Progenitor cell of endocrine pancreas (in vitro differentiated cells): ENCODE measurements at places on chromosomes 12 and 14. TPM values are rescaled to one million over a fixed set of nuclear protein-coding genes. Genes with fewer than 3 reads are reported as not detected.

- DNase-seq, result no peak
Observed at GRCh38 chr12:41944216-41944615, 200.5 kb downstream of the GXYLT1 start.

DNA sequence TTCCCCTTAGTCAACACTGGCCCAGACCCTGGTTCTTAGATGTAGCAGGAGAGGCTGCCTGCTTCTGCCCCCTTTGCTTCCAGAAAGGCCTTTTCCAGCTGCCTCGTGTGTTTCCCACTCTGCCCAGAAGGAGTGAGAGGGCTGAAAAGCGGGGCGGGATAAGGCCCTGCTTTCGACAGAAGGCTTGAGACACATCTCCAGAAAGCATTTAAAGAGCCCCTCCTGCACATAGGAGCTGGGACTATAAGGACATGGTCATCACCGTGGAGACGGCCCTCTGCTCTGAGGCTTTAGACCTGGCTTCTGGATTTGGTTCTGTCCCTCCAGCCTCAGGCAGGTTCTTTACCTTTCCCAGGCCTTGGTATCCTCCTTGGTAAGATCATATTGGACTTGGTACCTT, 11.9 kb downstream of the CALM1 start:
- no peak for DNase-seq

TTLL5 gene
- total RNA-seq, result 51.9 and 56.2 TPM in 2 replicates

DNA sequence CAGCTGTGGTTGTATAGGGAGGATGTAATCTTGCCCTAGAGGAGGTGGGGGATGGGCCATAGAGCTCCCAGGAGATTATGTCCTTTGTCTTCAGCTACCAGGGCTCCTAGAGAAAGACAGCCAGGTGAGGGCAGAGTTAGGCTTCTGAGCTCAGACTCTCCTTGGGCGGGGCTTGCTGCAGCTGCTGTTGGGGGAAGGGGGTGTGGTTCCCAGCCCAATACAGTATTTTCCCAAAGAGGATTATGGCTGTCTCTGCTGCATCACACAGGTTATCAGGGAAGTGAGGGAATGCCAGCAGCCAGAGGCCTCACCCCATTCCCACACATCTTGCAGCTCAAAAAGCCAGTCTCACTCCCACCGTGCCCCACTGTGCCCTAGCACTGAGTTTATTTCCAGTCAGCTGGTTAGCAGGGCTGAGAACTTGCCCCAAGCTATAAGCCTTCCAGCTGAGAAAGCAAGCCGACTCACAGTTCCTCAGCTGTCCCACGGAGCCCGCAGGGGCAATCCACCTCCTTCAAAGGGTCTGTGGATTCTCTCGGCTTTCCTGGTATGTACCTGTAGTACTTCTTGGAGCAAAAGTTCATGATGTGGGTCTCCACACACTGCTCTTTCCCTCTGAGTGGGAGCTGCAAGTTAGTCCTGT, 217.3 kb upstream of the CPNE8 start:
- no peak for DNase-seq

DNA sequence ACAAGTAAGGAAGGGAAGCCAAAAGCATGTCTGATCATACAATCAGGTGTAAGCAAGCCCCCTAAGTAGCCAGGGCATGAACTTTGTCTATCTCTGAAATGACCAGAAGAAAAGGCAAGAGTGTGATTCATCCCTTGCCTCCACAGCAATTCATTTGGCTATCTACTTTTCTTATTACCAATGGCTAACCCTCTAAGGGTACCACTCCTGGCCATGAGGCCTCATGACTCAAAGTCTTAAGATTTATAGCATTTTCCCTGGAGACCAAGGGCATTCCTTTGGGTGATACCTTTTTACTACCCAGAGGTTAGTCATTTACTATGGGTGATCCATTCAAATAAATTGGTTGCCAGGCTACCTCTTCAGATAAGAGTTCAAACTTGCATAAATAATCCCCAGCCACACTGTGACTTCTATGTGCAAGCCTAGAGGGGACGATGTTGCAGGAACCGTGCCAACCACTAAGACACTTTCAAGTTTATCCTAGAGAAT, 1.5 kb upstream of the LGALS3 start:
- no peak for DNase-seq

DNA sequence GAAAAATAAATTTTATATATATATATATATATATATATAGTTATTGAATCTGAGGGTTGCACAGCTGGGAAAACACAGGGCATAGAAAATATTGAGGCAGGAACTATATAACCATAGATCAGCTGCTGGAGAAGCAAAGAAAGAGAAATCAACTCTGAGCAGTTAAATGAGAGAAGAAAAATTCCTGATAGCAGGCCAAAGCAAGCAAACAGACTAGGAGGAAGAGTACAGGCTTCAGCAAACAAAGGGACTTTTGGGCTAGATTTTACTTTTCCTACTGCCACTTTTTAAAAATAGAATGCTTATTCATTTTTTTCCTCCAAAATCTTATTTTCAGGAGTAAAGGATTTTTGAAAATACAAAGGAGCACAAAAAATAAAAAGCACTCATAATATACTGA, 216.0 kb upstream of the PRKD1 start:
- DNase-seq, result no peak

GRCh38 chr14:92615451-92615850, 101.9 kb downstream of the RIN3 start:
- no peak for DNase-seq

- no peak for DNase-seq
Observed at GRCh38 chr12:49293056-49293956, 1.6 kb upstream of the PRPH start.

DNA sequence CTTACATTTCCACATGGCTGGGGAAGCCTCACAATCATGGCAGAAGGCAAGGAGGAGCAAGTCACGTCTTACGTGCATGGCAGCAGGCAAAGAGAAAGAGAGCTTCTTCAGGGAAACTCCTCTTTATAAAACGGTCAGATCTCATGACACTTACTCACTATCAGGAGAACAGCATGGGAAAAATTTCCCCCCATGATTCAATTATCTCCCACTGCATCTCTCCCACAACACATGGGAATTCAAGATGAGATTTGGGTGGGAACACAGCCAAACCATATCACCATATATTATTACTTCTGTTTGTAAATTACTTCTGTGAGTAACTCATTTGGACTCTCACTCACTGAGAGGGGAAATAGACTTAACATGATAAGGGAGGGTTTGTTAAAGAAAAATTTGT, 1496.8 kb upstream of the TMEM132C start:
- no peak for DNase-seq

DNA sequence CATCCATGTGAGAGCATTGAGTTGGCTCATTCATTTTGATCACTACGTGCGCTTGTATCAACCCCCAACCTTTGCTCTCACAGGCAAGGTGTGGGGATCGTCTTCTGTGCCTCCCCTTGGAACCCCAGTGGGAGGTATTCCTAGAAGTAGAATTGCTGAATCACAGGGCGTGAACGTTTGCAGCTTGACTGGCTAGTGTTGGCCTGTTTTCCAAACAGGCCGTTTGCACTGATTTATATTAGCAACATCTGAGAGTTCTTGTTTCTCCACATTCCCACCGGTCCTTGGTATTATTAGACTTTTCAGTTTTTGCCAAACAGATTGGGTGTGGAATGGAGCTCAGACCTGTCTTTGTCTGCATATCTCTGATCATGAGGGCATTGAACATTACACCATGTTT, 288.6 kb upstream of the PWP1 start:
- no peak for DNase-seq

VWF gene
- total RNA-seq, result 0.10 and 0.22 TPM in 2 replicates

GRCh38 chr14:32028599-32028998, 48.5 kb upstream of the ARHGAP5 start:
- DNase-seq, result no peak

SPTB gene
- total RNA-seq, result 1.1 and 1.7 TPM in 2 replicates

GRCh38 chr14:68282479-68283377, 463.1 kb downstream of the RAD51B start:
- no peak for DNase-seq

DNA sequence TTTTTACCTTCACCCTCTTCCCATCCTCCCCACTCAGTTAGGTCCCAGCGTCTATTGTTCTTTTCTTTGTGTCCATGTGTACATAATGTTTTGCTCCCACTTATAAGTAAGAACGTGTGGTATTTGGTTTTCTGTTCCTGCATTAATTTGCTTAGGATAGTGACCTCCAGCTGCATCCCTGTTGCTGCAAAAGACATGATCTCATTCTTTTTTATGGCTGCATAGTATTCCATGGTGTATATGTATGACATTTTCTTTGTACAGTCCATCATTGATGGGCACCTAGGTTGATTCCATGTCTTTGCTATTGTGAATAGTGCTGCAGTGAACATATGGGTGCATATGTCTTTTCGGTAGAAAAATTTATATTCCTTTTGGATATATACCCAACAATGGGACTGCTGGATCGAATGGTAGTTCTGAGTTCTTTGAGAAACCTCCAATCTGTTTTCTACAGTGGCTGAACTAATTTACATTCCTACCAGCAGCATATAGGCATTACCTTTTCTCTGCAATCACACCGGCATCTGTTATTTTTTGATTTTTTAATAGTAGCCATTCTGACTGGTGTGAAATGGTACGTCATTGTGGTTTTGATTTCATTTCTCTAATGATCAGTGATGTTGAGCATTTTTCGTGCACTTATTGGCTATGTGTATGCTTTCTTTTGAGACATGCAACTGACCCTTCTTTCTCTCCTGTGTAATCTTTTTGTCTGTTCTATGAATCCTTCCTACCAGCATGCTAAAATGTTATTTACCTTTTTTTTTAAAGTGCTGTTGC, 279.7 kb upstream of the AMIGO2 start:
- DNase-seq, result no peak

DNA sequence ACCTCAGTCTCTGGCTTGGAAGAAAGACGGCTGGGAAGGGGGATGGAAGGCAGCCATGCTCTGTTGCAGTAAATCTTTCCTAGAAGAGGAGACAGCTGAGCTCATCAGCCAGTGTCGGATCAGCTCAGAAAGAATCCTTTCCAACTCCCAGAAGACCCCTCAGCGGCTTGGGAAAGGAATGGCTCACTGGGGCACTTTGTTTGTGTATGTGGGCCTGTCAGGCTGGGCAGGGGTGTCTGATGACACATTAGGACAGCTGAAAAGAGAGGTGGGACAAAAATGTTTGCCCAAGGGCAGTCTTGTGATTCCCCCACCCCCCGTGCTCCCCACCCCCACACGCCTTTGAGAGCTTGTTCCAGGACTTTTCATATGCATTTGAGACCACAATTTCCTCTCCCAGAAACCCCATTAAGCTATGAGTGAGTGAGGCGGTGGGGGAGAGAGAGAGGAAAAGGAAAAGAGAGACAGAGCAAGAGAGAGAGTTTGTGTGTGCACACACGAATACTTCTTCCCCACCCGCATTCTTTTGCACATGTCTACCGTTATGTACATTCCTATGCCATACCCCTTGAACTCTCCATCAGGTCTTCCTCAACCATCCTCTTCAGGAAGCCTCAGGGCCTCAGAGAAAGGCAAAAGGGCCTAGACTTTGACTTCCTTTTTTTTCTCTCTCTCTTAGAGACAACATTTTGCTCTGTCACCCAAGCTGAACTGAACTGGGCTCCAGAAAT, 198.9 kb downstream of the ZFP36L1 start:
- no peak for DNase-seq

DNA sequence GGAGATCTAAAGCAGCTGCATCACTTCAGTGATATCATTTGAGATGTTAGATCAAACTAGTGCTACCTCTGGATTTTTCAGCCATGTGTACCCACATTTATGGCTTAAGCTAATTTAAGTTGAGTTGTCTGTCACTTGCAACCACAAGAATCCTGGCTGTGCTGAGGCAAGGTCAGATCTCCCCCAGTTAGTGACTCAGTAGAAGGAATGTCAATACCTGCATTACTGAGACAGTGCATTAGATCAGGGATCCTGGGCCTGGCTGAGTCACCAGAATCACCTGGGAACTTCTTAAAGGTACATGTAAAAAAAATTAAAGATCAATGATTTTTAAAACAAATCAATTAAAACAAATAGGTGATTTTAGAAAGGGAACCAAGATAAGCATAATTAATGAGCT, 84.6 kb upstream of the GRIN2B start:
- DNase-seq, result no peak

DNA sequence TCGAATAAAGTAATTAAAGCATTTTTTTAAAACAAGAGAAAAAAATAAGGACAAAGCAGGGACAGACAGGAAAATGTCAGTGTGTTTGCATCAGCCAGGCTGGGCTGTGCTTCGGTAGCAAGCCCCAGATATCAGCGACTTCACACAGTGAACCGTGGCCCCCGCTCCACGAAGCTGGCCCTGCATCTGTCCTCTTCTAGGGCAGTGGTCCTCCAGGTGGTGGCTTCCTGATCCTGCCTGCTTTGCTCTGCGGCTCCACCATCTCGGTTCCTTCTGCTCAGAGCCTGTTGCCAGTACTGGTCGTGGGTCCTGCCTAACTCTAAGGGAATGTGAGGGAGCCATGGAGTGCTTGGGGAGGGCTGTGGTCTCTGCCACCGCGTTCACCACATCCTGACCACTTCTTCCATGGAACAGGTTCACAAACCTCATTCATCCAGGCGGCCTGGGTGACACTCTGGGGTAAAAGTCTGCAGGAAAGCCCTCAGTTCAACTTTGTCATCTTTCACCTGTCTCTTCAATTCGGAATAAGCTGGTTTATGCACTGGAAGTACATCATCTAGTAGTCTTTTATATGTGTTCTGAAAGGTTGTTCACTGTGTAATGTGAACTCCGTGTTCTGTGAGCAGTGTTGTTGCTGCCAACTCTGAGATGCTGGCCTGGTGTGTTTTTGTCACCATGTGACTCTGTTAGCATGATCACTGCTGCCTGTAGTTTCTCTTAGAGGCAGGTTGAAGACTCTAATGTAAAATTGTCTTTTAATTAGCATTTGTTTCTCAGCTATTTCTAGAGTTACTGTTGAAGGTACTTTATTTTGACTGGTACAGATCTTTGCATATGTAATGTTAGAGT, 47.9 kb downstream of the ANKRD9 start:
- DNase-seq, result no peak

DNA sequence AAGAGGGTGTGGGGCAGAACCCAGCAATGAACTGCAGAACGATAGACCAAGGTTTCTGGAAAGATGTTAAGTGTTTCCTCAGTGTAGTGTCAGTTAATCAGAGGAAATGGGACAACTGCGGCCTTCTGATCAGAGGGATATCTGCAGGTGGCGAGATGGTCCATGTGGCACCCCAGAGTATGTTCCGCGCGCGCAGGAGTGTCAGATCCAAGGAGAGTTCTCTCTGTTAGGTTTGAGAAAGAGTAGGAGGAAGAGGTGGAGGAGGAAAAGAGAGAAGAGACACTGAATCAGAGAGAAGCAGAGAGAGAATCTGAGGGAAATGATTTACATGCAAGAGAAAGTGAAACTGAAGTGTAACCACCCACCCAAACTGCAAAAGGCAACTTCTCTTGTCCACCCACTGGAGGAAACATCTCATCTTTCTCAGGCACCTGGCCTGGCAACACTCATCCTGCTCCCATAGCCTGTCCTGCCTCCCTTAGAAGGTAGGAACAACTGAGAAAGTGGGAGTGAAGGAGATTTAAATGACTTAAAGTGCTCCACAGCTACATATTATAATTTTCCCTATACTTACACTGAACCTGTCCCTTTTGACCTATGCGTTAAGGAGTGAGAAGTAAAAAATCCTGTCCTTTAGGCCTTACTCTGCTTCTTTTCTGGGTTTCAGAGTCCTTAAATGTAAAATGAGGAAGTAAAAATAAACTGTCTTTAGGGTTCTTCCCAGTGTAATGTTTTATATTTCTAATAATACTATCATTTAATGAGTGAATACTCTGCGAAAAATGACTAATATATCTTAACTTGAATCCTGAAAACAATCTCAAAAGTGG, 6.8 kb upstream of the TESPA1 start:
- no peak for DNase-seq

GRCh38 chr12:108191938-108192337, 62.9 kb downstream of the WSCD2 start:
- DNase-seq, result no peak
